ENCODE measurements at places on chromosomes 5 and 9.
A peak's percentile ranks its signal among the peaks of the same experiment; 100 is the strongest.

GRCh38 chr5:98929710-98930298, 997 bp upstream of the CHD1 start:
- DNase-seq: no peak

- peak; percentile 93 for DNase-seq
Measured at GRCh38 chr9:115008536-115009270, 78.3 kb upstream of the TNFSF8 start.

- no peak for DNase-seq
Measured at GRCh38 chr5:109961751-109962150, 272.0 kb downstream of the MAN2A1 start.

DNA sequence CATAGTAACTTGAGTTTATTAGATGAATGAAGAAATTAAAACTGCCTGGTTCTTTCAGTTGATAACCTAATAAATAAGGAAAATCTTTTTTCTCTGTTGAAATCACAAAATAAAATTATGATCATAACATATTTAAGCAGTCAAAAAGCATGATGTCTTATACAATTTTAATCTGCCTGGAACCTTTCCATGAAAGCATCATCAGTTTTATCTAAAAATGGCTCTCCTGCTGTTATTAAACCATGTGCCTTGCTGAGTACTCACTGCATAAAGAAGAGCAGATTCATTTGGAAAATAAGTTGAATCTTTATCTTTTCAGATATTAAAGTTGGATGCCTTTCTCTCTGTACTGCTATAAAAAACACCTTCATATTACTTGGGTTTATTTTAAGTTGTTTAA, 148.8 kb downstream of the SLC24A2 start:
- no peak for DNase-seq

- no peak for DNase-seq
Measured at GRCh38 chr5:115806986-115807653, 9.3 kb downstream of the CDO1 start.

DNA sequence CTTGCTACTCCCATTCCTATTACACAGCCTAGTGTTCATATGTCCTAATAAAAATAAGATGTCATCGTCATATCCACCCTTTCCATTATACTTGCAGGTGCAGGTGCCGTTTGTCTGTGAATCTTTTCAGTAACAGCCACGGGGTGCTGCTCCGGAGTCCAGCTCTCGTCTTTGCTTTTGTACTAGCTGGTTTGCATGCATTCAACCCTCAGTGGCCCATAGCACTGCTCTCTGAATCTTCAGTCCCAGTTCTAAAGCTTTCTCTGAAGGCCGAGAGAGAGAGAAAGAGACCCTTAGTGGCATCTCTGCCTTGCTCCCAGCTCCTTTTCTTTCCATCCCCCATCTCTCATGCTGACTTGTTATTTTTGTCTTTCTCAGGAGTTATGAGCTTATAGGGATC, 468.5 kb downstream of the TMEM232 start:
- no peak for DNase-seq

DNA sequence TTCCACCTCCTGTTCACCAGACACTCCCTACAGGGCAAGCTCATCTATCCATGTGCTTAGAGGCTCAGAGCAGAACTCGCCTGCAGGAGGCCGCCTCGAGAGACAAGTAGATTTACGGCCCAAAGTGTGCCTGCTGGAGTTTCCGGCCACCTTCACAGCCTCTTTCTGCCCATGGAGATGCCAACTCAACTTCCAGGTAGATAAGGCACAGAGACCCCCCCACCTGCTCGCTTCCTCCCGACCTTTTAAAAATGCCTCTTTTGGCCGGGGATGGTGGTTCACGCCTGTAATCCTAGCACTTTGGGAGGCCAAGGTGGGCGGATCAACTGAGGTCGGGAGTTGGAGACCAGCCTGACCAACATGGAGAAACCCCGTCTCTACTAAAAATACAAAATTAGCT, 46.6 kb downstream of the EXD3 start:
- DNase-seq: no peak

- DNase-seq: no peak
Measured at GRCh38 chr5:36610621-36611020, 4.2 kb downstream of the SLC1A3 start.

DNA sequence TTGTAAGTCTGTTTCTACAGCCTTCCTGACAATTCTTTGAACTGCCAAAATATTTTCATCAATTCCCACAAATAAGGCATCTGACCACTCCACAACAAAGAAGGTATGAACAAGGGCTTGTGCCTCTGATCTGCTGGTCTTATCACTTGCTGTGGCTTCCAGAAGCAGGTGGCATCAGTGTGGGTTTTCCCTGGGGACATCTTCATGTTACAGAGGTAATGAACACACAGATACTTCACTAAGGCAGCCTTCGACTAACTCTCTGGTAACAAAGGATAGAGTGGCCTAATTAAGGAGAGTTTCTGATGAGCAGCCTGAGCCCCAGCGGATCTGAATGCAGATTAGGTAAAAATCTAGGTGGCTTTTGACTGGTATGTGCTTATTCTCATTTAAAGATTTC, 15.2 kb upstream of the ERAP2 start:
- DNase-seq: no peak

All from fibroblast of skin of right biceps (primary cell).